Small intestine (tissue), 16 donors: ENCODE measurements at places on chromosomes 7 and 10. TPM values are rescaled to one million over a fixed set of nuclear protein-coding genes. Genes with fewer than 3 reads are reported as not detected.
A peak's percentile ranks its signal among the peaks of the same experiment; 100 is the strongest.

The CYP3A7 gene
- 1.4 TPM for polyA plus RNA-seq

The SPDYE2 gene
- 0.04 TPM for polyA plus RNA-seq

DNA sequence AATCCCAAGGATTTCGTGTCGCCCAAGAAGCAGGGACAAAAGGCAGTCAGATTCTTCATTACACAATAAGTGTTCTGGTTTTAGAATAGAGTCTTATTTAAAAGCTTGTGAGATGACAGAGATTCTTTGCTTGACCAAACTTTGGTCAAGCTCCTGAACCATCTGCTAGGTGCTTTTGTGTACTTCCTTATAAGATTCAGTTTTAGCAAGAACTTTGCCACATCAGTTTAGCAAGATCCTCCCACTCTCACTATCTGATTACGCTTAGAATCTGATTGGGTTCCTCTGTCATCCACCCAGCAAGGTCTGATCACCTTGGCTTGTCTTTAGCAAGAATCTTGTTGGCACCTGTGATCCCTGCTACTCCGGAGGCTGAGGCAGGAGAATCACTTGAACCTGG, 38.2 kb upstream of the SDHAF3 start:
- H3K36me3 ChIP-seq: no peaks in the 10 kb centered on the region
- no peaks in the 10 kb centered on the region for H3K4me1 ChIP-seq
- H3K27ac ChIP-seq: no peak overlapping the region
- H3K27me3 ChIP-seq: no peaks in the 10 kb centered on the region

The ANKRD7 gene
- polyA plus RNA-seq: not detected

The CPN1 gene
- polyA plus RNA-seq: 0.99 TPM

The BTAF1 gene
- 42.8 TPM for polyA plus RNA-seq

- peaks cover 11% of the 10 kb centered on the region for H3K27me3 ChIP-seq
- H3K4me3 ChIP-seq: no peak overlapping the region
- peak overlapping the region; percentile 40 for H3K27ac ChIP-seq
- DNase-seq: no peak
- H3K4me1 ChIP-seq: no peaks in the 10 kb centered on the region
Observed at GRCh38 chr10:30493609-30494530, 59.9 kb downstream of the MAP3K8 start.

DNA sequence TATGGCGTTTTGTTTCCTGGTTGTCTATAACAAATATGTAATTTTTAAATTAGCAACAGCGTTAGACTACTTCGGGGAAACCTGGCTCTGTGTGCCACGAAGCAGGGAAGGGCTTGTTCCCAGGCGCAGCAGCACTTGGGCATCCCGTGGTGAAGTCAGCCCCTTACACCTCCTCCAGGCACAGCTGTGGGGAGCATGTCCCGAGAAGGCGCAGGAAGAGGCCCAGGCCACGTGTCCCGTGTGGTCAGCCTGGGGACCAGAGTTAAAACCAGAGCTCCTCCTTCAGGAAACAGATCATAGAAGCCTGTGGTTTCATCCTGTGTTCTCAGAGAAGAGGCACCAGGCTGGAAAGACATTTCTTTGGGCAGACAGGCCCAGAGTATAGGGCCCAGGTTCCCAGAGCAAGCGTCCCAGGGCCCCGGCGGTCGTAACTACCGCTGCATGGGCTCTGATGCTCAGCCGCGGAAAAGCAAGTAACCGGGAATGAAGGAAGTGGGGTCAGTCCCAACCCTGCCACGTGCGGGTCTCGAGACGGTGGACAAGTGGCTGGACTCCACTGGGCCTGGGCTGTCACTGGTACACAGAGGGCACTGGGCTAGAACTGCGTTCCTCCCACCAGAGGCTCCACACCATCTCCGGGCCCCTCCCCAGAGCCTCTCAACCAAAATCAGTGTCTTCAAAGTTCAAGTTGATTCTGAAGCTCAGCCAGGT, 7.1 kb downstream of the NUDT1 start:
- peak; percentile 32 for DNase-seq
- no peak overlapping the region for H3K4me3 ChIP-seq
- peak overlapping the region; percentile 60 for H3K27ac ChIP-seq
- peaks cover 6% of the 10 kb centered on the region for H3K4me1 ChIP-seq
- no peaks in the 10 kb centered on the region for H3K27me3 ChIP-seq

DNA sequence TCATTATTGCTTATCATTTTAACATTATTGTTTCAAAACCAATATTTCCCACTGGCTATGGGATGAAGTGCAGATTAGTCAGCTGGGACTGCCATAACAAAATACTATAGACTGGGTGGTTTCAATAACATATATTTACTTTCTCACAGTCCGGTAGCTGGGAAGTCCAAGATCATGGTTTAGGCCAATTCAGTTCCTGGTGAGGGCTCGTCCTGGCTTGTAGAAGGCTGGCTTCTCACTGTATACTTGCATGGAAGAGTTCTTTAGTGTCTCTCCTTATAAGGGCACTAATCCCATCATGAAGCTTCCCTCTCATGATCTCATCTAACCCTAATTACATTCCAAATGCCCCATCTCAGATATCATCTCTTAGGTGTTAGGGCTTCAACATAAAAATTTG, 101.3 kb downstream of the CHRM2 start:
- no peaks in the 10 kb centered on the region for H3K4me1 ChIP-seq
- no peak overlapping the region for H3K4me3 ChIP-seq
- DNase-seq: no peak
- no peaks in the 10 kb centered on the region for H3K27me3 ChIP-seq
- H3K36me3 ChIP-seq: no peaks in the 10 kb centered on the region

DNA sequence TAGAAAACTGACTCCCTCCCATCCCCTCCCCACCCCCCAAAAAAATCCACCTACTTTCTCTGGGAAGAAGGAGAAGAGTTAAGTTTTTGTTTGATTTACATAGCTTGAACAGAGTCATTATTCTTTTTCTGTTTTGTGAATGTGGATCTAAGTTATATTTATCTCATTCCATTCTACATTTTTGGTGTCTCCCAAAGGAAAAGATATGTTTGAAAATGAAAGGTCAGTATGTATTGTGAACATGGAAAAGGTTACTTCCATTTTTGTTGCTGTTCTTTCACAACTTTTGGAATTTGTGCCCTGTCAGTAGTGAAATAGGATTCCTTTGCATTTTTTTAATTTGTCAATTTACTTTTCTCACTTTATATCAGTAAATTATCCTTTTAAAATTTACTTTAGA, 547.9 kb downstream of the SUGCT start:
- DNase-seq: no peak
- H3K4me3 ChIP-seq: no peak overlapping the region
- H3K27ac ChIP-seq: no peak overlapping the region

DNA sequence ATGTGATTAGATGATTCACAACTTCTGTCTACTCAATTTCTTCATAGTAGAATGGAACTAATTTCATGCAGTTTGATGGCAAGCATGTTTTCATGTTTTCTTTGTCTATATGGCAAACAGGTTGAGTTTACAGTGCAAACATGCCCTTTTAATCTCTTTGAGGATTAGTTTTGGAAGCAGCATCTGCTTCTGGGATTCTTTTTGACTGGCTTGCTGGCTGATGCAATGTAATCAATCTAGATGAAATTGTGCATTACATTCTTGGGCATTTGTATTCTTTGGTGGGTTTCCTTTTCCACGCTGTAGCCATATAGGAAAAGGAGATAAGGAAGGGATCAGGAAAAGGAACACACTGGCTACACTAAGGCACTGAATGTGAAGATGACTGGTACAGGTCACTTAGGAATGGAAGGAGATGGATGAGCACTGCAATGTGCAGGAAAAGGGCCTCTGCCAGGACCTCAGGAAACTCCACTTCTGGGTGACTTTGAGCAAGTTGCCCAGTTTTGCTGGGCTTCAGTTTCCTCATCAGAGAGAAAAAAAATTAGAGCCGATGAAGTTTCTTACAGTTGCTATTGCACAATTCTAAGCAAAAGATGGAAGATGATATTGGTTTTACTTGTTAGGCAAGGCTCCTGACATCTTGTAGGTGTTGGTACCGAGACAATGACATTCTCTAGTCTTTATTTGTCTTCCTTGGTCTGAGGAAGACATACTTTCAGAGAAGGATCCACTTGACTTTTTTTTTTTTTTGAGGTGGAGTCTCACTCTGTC, 269.1 kb downstream of the SUGCT start:
- no peak for DNase-seq
- H3K27me3 ChIP-seq: no peaks in the 10 kb centered on the region

DNA sequence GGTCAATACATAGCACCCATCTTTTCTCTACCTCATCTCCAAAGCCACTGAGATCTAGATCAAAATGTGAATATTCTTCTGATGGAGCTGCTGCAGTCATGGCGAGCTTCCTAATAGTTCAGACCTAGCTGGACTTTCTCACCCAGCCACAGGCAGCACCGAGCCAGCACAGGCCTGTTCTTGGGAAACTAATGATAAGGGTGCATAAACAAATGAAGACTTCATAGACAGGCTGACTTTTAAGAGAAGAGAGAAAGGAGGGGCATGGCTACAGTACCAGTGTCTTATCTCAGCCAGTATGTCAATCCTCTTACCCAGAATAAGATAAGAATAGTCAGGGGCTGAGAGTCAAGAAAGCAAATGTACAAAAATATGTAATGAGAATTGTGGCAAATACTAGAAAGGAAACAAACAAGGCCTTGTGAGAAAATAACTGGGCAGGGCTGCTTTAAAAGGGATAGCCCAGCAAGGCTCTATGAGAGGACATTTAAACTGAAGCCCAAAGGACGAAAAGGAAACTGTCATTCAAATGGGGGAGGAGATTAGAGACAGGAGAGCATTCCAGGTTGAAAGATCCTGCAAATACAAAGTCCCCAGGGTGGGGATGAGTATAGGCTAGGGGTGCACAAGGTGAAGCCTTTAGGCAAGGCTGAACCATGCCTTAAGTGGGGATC, 21.8 kb upstream of the CDK14 start:
- no peaks in the 10 kb centered on the region for H3K36me3 ChIP-seq
- no peaks in the 10 kb centered on the region for H3K4me1 ChIP-seq
- no peaks in the 10 kb centered on the region for H3K27me3 ChIP-seq
- H3K4me3 ChIP-seq: no peak overlapping the region

The CDHR3 gene
- 24.1 TPM for polyA plus RNA-seq
